ENCODE measurements at places on chromosomes 7 and 10. TPM values are rescaled to one million over a fixed set of nuclear protein-coding genes. Genes with fewer than 3 reads are reported as not detected.

GRCh38 chr7:152093717-152094116 is 68.2 kb downstream of the GALNT11 start:
- DNase-seq: no peak

GRCh38 chr10:132516771-132517725 is 20.5 kb upstream of the INPP5A start:
- peak; percentile 90 for DNase-seq

GRCh38 chr10:1202343-1202742 is 146.2 kb downstream of the WDR37 start:
- DNase-seq: no peak

DNA sequence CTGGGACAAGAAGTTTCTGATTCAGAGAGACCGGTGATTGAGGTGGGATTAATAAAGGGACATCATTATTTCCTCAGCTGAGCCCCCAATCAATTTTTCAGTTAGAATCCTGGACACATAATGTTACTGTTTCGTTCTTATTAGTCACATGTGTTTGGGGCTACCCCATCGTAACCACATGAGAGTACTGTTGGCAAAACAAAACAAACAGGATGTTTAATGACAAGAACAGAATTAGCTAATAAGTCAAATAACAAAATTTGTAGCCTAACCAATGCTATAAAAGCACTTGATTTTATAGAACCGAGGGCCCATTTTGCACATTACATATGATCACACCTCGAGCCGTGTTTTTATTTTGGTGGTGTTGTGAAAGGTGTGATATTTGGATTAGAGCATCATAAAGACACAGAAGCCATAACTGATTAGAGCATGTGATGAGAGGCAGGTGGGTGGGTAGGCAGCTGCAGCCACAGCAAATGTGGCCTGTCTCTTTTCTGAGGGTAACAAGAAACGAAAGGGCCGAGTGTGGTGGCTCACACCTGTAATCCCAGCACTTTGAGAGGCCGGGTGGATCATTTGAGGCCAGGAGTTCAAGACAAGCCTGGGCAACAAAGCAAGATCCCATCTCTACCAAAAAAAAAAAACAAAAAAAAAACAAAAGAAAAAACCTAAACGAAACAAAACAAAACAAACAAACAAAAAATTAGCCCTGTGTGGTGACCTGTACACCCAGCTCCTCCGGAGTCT is 1.8 kb upstream of the VWC2 start:
- DNase-seq: no peak

DNA sequence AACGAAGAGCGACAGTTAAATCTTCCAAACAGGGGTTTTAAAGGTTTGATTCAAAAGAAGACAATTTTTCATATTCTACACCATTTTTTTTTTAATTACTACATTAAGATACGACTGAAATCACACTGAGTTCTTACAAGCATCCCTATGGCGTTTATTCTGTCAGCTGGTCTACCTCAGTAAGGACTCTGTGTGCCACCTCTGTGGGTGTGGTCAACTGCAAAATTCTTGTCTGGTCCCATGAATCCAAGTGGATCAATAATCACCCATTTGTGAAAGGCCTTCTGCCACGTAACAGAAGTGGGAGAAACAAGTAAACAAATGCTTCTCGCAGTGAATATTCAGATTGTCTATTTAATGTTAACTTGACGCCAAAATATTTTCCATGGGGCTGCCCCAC is 104.1 kb downstream of the GRB10 start:
- DNase-seq: no peak

DNA sequence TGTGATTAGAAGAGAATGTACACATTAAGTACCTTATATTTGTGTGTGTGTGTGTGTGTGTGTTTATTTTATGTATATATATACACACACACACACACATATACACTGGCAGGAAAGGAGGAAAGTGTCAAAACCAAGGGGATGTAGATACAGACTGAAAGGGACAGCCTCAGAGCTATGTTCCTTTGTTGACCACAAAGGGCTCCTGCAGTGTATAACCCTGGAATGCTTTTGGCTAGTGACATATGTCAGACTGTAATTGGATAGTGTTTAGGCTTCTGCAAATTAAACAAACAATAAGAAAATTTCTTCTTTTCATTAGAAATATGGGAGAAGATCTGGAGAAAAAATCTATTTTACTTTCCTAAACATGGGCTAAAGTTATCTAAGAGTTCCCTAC is 15.9 kb downstream of the GBF1 start:
- DNase-seq: no peak

- DNase-seq: peak; percentile 75
Measured at GRCh38 chr7:18125476-18125875, 97.8 kb upstream of the PRPS1L1 start.

DNA sequence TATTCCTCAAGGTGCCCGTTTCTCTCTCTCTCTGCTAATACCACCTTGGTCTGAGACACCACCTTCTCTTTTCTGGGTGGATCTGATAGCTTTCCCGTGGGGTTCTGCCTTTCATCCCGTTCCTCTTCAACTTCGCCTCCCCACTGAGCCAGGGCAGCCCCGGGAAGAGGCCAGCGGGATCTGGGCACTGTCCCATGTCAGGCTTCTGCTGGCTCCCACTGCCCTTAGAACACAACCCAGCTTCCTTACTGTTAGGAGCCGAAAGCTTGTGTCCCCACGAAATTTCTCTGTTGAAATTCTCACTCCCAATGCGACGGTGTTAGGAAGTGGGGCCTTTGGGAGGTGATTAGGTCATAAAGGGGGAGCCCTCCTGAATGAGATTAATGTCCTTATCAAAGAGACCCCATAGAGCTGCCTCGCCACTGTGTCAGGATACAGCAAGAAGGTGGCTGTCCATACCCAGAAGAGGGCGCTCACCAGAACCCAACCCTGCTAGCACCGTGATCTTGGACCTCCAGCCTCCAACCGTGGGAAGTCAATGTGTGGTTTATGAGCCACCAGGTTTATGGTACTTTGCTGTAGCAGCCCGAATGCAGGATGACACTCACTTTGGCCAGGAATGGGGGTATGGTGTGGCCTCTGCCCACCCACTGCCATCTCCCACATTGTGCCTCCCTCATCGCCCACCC is 79.2 kb downstream of the CAMK1D start:
- no peak for DNase-seq

GRCh38 chr10:59965899-59966650 is 59.7 kb upstream of the CCDC6 start:
- DNase-seq: no peak

DNA sequence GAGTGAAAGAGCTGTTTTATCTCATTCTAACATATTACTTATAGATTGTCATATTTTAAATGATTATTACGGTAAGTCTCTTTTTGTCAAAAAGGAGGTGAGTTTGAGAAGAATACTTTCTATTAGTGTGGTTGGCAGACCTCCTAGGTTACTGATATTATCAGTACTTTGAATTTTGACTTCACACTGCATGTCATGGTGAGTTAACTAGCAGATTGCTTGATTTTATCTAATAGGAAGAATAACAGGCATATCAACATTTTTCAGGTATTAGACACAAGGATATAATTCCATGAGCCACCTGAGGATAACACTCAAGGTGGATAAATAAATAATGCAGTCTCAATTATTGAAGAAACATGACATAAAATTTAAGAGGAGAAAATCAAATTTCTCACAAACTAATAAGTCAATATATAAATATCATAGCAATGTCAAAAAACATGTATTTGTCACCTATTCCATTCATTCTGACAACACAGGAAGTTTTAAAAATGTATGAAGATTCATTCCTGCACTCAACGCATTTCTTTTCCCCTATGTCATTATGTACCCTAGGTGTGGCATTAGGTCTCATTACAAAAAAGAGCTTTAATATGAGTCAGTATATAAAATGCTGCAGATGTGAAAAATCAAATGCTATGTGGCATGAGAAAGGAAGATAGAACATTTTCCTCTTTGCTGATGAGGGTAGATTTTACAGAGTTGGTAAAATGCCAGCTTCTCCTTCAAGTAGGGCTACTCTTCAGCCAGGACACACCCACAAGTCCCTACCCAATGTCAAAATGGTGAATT is 1621.6 kb downstream of the REEP3 start:
- DNase-seq: no peak

- DNase-seq: no peak
Measured at GRCh38 chr7:12884033-12884432, 196.6 kb downstream of the ARL4A start.

- DNase-seq: no peak
Measured at GRCh38 chr7:68707159-68707558, 891.1 kb upstream of the AUTS2 start.

- no peak for DNase-seq
Measured at GRCh38 chr7:79785556-79785955, 332.1 kb upstream of the MAGI2 start.

DNA sequence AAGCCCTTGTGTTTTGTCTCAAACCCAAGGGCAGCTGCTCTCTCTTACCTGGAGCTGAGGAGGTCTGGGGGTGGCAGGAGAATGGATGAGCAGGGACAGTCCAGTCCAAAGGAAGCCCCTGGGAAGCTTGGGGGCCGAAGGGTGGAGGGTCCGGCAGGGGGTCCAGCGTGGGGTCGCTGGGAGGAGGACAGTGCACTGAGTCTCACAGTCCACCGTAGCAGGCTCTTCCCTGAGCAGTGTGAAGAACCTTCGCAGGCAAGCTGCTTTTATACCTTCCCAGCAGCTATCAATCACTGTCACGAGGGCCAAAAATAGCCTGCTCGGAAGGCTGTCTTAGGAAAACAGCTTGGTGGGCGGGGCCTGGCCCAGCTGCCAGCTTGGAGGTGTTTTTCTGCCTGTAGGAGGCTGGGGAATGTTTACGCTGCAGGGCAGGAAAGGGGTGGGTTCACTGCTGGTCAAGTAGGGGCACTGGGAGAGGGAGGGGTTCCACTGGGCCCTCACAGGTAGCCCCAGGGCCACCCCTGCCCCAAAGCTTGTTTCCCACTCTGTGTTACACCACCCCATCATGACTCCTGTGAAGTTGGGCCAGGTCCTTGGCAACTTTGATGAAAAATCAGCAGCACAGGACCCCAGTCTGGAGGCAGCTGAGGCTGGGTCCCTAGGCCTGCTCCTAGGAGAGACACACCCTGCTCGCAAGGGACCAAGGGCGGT is at the start of gene DEPP1:
Gene DEPP1 (minus strand): TSS at position 240 of the 711 bp plus-strand sequence. CDS start 779 bp downstream, outside the sequence.
- DNase-seq: peak; percentile 98

DNA sequence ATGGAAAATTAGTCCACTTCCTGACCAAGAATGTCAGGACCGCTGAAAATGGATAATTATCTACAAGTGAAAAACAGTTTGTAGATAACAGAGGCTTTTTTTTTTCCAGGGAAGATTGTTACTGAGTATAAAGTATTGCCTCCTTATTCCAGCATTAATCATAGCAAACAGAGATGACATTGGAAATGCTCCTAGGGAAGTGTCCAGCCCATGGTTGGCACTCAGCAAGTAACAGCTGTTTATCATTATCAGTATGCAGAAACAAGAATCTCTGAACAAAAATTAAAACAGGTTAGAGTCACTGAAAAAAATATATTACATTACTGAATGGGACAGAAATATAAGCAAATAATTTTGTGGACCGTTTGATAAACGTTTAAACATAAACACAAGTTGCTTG is 14.6 kb downstream of the FGL2 start:
- DNase-seq: no peak

DNA sequence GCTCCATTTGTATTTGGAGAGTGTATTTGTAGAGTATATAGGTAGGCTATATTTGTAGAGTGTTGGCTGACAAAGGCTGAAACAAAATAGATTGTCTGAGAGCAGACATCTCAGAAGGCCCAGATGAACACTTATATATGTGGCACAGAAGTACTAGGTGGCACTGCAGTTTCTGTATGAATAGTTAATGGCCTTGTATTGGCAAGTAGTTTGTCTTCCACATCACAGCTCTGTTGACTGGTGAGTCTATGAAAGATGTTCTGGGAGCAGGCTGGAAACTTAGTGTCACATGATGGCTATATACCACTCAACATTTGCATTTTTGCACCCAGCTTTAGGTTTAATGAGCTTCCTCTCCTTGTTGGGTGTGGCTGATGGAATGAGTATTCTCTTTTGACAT is 51.9 kb downstream of the CCNY start:
- DNase-seq: no peak

- DNase-seq: no peak
Measured at GRCh38 chr7:91089382-91089963, 174.8 kb upstream of the FZD1 start.

DNA sequence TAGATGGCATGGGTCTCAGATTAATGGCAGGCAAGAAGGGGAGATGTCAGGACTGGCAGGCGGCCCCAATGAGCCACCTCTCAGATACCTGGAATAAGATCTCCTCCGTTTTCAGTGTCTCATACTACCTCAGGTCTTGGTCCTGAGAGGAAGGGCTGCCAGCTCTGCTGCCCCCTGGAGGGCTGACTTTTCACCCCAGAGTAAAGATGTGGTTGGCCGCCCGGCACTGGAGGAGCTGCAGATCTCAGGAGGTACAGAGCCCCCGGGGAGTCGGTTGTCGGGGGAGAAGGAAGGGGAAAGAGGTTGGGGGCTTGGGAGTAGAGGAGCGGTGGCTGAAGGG is 642 bp upstream of the COL13A1 start:
- DNase-seq: peak; percentile 58

DNA sequence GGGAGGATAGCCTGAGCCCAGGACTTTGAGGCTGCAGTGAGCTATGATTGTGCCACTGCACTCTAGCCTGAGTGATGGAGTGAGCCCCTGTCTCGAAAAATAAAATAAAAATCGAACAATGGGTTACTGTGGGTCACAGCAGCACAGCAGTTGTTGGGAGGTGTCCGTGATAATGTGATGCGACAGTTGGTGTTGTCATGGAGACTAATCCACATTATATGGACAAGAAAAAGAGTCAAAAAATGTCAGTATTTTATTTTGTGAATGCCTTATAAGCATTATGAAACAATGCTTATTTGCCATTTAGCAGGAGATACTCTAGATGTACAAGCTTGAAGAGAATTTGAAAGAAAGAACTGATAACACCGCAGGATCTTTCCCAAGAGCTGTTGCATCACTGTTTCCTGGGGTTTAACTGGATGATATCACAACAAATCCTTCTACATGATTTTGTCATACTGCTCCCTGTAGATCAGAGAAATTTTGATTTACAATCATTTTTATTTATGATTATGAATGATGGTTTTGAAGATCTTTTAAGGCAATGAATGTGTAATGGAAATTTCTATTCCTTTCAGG is 195.4 kb downstream of the BAMBI start:
- no peak for DNase-seq

- DNase-seq: no peak
Measured at GRCh38 chr7:70572571-70572970, 559.4 kb upstream of the GALNT17 start.

DNA sequence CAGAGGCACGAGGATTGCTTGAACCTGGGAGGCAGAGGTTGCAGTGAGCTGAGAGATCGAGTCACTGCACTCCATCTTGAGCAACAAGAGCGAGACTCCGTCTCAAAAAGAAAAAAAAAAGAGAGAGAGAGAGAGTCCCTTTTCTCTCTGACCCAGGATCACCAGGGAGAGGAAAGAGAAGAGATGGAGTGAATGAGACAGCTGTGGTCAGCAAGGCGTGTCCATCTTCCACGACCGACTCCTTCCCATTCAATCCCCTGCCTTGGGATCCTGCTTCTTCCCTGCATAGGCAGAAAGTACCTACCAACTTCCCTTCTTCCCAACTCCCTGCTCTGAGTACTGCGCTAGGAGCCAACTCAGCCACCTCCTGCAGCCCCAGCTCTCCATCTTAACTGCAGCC is 5.2 kb upstream of the ZAN start:
- DNase-seq: no peak

Gene UCN3
- polyA plus RNA-seq: 0.34 TPM

Gene SLC13A1
- 19.3 TPM for polyA plus RNA-seq

Gene CUL2
- 37.9 TPM for polyA plus RNA-seq

Gene VENTX
- 0.25 TPM for polyA plus RNA-seq

Gene CASD1
- polyA plus RNA-seq: 35.2 TPM

Gene GARIN1A
- 1.4 TPM for polyA plus RNA-seq

Gene ASZ1
- polyA plus RNA-seq: 0.06 TPM

Gene CPVL
- polyA plus RNA-seq: 57.5 TPM

Gene LBX1
- polyA plus RNA-seq: not detected

Gene OR2A12
- 0.05 TPM for polyA plus RNA-seq

Gene ALOX5
- polyA plus RNA-seq: 2.5 TPM

Gene ACTR3C
- 10.7 TPM for polyA plus RNA-seq

Gene MYH16
- polyA plus RNA-seq: 0.31 TPM

Data from renal pelvis (tissue), 12 donors.